GM23248 (cell line): ENCODE measurements at places on chromosomes 7 and 10.
A peak's percentile ranks its signal among the peaks of the same experiment; 100 is the strongest.

GRCh38 chr10:64286533-64286932 is 765.3 kb downstream of the REEP3 start:
- DNase-seq = no peak

DNA sequence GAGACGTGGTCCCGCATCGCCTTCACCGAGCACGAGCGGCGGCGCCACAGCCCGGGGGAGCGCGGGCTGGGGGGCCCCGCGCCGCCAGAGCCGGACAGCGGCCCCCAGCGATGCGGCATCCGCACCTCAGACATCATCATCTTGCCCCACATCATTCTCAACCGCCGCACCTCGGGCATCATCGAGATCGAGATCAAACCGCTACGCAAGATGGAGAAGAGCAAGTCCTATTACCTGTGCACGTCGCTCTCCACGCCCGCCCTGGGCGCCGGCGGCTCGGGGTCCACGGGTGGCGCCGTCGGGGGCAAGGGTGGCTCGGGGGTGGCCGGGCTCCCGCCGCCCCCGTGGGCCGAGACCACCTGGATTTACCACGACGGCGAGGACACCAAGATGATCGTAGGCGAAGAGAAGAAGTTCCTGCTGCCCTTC is 737 bp downstream of the CNNM2 start:
- peak; percentile 54 for DNase-seq

DNA sequence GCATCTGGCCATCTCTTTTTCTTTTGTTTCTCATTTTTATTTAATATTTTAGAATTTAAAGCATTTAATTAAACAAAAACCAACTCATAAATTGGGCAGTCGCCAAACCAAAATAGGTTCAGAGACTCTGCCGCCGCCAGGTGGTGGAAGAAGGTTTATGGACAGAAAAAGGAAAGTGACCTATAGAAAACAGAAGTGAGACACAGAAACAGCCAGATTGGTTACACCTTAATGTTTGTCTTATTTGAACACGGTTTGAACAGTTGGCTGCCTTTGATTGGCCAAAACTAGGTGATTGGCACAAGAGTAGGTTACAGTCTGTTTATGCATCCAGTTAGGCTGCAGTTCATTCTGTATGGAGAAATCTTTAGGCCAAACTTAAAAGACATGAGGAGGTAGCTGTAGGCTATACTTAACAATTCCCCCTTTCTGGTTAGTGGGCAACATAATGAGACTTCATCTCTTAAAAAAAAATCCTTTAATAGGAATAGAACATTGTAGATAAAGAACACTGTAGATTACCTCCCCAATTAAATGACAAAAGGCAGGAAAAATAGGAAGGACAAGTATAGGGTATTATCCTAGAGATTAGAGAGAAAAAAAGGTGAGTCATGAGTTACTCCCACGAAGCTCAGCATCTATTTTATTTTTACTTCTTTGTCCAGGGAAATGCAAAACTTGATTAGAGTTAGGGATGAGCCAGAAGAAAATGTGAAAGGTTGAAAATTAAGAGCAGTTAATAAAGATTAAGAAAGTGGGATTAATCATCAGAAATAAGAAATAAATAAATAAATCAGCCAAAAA is 23.9 kb upstream of the CYCS start:
- peak; percentile 4 for DNase-seq

GRCh38 chr10:114539623-114540022 is 118.5 kb downstream of the ABLIM1 start:
- no peak for DNase-seq

- DNase-seq = no peak
Measured at GRCh38 chr10:1163204-1163660, 107.0 kb downstream of the WDR37 start.

DNA sequence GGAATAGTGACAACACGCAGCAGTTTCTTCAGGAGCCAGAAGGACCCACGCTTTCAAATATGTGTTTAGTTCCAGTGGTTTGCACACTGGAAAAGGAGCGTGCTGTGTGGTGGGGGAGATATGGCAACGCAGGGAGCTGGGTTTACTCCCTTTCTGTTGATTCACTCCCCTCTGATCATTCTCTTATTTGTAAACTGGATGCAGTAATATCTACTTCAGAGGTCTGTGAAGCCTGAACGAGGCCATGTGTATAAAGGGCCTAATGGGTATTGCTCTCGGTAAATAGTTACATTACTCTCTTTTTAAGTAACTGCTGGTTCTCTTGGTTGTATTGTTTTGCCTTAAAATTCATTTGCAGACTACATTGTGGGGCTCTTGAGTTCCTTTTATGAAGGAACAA is 19.2 kb downstream of the RBM17 start:
- DNase-seq = no peak

DNA sequence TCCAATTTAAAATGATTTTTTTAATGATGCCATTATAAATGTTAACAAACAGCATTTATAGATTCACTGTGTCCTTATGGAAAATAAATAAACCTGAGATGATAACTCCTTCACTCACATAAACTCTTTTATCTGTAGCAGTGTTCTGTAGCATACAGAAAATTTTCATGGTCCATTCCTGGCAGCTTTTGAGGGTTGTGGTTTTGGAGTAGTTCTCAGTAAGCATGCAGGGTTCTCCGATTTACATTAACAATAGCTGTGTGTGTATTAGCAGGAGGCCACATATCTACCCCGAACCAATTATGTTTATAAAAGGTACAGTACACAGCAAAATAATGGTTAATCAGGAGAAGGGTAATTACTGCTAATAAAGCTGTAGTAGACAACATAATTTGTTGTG is 162.7 kb downstream of the CDCA7L start:
- no peak for DNase-seq

GRCh38 chr7:87767827-87768226 is 108.3 kb downstream of the SLC25A40 start:
- DNase-seq = no peak
